ENCODE measurements at places on chromosomes 7 and 10.

- DNase-seq, result no peak
Measured at GRCh38 chr7:26397796-26398426, 106.2 kb downstream of the SNX10 start.

- DNase-seq, result no peak
Measured at GRCh38 chr10:6498771-6499170, 81.3 kb downstream of the PRKCQ start.

GRCh38 chr7:11412036-11412435 lies 420.0 kb downstream of the THSD7A start:
- no peak for DNase-seq

DNA sequence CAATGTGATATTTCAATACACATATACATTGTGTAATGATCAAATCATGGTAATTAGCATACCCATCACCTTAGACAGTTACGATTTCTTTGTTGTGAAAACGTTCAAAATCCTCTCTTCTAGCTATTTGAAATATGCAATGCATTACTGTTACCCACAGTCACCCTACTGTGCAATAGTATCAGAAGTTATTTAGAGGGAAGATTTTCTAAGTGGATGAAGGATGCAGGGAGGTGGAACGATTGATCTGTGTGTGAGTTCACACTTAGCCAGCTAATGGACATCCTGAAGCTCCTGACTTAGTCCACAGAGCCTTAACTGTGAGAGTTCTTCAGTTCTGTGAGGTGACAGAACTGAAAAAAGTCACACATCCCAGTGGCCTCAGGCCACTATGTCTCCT lies 97.2 kb upstream of the LAMB4 start:
- DNase-seq, result no peak

DNA sequence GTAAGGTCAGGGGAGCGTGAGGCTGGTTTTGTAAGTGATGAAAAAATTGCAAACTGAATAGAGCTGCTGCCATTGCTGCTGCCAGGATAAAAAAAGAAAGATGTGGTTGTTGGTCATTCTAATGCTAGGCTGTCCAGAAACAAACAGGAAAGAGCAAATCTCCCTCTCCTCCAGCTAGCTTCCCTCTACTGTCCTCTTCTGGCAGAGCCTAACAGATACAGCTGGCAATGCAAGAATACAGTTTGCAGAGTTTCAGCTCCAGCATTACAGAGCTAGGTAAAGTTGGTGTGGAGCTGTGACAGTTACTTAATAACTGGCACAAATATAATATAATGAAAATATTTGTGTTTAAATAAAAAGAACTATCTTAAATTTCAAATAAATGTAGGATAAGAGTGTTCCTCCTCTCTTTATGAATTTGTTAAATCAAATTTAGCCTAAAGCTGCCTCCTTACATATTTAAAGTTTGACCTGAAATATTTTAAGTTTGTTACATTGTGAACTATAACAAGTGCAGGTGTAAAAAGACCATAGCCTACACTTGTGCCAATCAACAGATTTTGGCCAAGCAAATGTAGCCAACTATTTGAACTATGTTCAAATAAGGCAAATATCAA lies 407.7 kb downstream of the SH2D4B start:
- no peak for DNase-seq

- peak; percentile 41 for DNase-seq
Measured at GRCh38 chr10:103709341-103709920, 145.9 kb downstream of the SH3PXD2A start.

- DNase-seq, result no peak
Measured at GRCh38 chr7:50304911-50305582, 531 bp downstream of the IKZF1 start.

DNA sequence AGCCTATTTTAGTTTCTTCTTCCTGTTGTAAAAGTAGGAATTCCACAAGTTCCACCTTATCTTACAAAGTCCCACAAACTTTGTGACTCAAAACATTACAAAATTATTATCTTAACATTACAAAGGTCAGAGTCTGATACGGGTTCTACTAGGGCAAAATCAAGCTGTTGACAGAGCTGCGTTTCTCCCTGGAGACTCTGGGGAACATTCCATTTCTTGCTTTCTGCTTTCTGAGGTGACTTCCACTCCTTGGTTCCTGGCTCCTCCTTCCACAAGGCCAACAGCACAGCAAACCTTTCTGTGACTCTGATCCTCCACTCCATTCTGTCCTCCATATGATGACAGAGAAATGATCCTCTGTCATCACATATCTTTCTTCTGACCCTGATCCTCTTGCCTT lies 10.6 kb downstream of the OR2F1 start:
- no peak for DNase-seq

GRCh38 chr7:50684713-50685075 lies 98.0 kb downstream of the GRB10 start:
- DNase-seq, result no peak

DNA sequence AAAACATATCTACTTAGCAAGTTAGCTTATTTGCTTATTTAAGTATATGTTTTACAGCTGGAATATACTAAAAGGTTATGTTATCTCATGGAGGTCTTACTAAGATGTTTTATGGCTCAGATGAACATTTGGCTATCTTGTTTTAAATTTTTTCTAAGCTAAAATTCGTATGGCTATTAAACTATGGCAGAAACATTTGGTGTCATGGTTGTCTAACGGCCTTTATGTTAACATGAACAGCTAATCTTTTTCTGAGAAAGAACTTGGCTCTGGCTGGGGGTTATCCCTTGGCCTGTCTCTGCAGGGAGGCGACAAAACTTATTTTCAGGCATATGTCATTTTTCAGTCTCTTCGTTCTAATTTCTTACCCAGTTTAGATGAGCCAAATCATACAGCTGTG lies 101.5 kb upstream of the MTPN start:
- no peak for DNase-seq

GRCh38 chr7:88205179-88205578 lies 14.7 kb downstream of the SRI start:
- DNase-seq, result no peak

GRCh38 chr10:121681997-121682687 lies 83.9 kb upstream of the FGFR2 start:
- no peak for DNase-seq

DNA sequence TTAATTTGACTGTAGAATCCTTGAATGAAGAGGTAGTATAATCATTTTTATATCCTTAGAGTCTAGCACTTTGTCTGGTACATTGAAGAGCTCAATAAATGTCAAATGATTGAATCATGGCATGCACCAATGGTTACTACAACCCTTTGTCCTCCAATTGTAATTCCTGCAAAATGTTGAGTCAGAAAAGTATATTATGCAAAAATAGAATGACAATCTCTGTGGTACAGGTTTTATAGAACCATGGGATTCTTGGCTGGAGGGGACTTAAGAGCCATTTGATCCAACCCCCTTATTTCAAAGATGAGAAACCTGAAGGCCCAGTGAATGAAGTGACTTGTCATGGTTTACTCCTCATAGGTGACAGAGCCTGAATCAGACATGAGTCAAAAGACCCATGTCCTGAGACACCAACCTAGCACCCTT lies 30.9 kb upstream of the SMKR1 start:
- DNase-seq, result no peak

DNA sequence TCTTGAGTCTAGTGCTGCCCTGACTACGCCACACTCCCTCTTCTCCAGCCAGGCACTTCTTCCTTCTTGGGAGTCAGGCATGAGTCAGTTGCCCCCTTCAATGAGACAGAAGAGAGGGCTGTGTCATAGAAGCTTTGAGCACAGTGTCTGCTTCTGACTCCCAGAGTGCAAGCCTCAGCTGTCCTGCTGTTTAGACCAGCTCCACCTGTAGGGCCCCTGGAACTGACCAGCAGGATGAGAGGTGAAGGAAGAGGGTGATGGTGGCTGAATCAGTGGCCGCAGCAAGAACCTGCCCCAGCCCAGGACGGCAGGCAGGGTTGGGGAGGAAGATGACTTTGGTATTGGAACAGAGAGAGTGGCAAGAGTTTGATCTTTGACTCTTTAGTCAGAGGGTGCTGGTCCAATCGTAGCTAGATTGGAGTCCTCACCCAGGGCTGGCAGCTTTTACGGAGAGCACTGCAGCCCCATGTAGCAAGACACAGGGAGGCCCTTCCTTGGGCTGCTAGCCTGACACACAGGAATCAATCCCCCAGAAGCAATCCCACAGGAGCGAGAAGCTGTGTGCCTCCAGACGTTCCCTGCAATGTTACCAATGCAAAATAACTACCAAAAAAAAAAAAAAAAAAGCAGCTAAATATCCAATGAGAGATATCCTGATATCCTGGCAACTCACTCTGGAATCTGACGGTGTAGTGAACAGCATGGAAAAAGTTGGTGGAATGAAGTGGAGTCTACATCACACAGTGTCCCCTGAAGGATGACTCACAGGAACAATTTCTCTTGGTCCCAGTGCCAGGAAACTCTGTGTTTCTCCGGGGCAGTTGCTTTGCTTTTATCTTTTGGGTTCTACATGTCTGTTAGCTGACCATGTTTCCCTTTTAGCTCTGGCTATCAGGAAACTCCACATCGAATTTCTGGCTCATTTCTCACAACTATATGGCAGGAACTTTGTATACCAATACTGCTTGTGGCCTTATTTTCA lies 6.9 kb downstream of the C10orf62 start:
- DNase-seq, result peak; percentile 94

All from astrocyte (in vitro differentiated cells and primary cell).